ENCODE measurements at places on chromosomes 13 and 19.

GRCh38 chr19:3507371-3508120 is 1.4 kb downstream of the FZR1 start:
- no peak for DNase-seq

GRCh38 chr19:12899891-12900518 is 9.0 kb downstream of the GCDH start:
- DNase-seq = no peak

GRCh38 chr19:50818859-50819472 is 4.6 kb downstream of the KLK1 start:
- no peak for DNase-seq

- no peak for DNase-seq
Measured at GRCh38 chr13:108376308-108376707, 106.8 kb downstream of the TNFSF13B start.

DNA sequence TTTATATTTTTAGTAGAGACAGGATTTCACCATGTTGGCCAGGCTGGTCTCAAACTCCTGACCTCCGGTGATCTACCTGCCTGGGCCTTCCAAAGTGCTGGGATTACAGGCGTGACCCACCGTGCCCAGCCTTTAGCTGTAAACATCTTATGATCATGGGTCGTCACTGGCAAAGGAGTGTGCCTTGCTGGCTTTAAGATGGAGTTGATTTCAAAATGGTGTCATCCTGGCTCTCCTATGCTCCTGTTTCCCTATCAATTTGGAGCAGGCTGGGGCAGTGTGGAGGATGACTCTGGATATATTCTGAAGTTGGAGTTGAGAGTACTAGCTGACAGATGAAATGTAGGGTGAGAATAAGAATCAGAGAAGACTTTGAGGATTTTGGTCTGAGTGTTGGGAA is 18.4 kb upstream of the ATP8A2 start:
- DNase-seq = no peak

- DNase-seq = no peak
Measured at GRCh38 chr13:113077566-113077952, 28.0 kb upstream of the F7 start.

- no peak for DNase-seq
Measured at GRCh38 chr19:14361824-14362223, 19.4 kb upstream of the ADGRE5 start.

DNA sequence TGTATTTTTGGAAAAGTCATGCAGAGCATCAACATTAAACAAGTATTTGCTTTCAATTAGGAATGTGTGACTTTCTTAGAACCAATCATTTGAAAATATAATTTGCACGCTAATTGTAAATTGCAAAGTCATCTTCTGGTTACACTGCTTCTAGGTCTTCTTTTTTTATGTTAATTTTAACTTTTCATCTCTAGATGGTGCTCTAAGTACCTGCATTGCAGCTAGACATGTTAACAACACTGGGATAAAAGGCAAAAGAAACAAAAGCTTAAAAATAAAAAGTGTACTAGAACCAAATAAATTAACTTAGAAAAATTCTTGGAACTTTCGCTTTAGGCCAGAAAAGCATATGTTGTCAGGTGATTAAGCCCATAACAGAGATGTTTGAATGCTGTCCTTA is 2758.2 kb downstream of the PCDH9 start:
- no peak for DNase-seq

- no peak for DNase-seq
Measured at GRCh38 chr13:48184260-48184659, 48.7 kb upstream of the ITM2B start.

DNA sequence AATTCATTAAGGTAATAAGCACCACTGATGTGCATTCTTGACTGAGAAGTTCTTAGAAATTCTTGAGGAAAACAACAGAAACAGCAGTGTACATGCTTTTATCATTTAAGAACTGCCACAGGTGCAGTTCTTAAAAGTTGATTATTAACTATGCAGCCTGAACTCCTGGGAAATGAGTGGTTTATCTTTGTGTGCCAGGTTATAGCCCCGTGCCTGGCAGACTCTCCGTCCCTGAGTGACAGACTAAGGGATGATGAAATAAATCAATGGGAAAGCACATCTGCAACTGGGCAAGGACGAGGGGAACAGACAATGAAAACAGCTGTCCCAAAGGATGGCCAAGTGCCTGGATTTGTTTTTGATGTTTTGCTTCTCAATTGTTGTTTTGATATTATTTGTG is 84.4 kb upstream of the SPATA13 start:
- no peak for DNase-seq

GRCh38 chr13:91557328-91558090 is 159.1 kb downstream of the GPC5 start:
- no peak for DNase-seq

- DNase-seq = no peak
Measured at GRCh38 chr19:41705393-41706174, 2.8 kb upstream of the CEACAM5 start.

- DNase-seq = no peak
Measured at GRCh38 chr19:45175515-45176345, 2.3 kb downstream of the TRAPPC6A start.

DNA sequence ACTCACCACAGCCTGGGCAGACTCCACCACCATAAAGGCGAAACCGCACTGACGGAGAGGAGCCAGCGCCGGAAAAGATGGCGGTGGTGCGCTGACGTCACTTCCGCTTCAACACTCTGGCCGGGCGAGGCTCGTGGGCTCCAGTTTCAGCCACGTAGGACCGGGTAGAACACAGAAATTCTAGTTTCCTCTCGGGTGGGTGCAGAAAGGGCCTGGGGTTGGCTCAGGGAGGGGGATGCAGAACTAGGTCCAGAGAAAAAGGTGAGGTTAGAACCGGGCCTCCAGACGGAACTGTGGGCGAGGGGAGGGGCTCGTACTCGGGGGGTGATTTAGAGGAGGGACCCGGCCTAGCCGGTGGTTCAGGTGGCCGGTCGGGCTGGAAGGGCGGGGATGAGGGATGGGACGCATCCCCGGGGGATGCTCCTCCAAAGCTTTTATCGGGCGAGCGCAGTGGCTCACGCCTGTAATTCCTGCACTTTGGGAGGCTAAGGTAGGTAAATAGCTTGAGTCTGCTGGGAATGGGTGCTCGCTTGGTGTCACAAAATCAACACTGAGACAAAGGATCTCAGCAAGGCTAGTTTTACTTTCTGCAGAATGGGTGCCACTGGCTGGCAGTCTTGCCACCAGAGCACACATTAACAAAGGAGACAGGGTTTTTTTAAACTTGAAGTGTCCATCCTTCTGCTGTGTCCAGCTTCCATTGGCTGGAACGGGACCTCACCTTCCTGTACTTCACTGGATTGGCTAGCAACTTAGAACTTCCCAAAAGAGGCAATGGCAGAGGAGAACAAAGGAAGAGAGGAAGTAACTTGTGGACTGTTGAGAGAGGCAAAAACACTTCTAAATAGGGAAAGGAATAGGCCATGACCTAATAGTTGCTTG is at the start of gene ZNF561:
TSS of gene ZNF561 (minus strand) at position 77 of the 882 bp plus-strand sequence. CDS start 1,776 bp downstream, outside the sequence.
- DNase-seq = peak; percentile 67

DNA sequence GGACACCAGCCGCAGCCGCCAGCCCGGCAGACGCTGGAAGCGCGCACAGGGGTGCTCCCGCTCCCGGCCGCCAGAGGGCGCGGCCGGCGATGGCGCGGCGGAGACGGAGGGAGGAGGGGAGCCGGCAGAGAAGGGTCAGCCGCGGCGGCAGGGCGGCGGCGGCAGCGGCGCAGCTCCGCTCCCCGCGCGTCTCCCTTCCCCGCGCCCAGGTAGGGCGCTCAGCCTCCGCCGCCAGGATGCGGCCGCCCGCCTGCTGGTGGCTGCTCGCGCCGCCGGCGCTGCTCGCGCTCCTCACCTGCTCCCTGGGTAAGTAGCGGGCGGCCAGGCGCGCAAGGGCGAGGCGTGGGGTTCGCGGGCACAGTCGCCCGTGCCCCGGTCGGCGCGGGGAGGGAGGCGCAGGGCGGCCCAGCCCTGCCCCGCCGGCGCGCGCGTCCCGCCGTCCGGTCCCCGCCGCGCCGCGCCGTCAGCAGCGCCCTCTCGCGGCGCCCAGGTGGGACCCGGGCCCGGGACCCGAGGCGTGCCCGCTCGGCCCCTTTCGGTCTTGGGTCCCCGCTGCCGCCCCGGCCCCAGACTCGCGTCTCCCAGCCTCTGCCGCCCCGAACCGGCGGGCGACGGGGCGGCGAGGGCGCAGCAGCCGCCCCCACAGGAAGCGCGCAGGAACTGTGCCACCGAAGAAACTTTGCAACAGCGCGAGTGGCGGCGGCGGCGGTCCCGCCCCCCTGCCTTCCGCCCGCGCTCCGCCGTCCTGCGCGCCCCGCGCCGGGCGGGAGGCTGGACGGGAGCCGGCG is at the start of gene B3GLCT:
TSS of gene B3GLCT (plus strand) at position 127 of the 788 bp plus-strand sequence. CDS start at position 237, 110 bp downstream.
- DNase-seq = peak; percentile 58

DNA sequence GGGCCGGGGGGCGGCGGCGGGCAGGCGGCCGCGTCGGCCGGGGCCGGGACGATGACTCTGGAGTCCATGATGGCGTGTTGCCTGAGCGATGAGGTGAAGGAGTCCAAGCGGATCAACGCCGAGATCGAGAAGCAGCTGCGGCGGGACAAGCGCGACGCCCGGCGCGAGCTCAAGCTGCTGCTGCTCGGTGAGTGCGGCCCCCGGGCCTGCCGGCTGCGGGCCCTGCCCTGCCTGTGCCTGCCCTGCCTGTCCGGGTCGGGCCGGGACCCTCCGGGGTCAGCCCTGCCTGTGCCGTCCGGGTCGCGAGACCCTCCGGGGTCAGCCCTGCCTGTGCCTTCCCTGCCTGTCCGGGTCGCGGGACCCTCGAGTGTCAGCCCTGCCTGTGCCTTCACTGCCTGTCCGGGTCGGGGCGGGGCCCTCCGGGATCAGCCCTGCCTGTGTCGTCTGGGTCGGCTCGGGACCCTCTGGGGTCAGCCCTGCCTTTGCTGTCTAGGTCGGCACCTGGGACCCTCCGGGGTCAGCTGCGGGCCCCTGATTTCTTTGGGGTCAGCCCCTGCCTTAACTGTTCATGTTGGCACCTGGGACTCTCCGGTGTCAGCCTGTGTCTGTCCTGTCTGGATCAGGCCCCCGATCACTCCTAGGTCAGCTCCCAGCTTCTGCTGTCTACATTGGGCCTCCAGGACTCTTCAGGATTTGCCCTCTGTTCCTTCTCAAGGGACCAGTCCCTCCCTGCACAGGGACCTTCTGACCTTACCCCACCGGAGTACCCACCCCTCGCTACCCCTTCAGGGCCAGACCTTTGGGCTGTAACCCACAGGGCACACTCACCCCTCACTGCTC is 659 bp downstream of the GNA11 start:
- DNase-seq = no peak

- DNase-seq = no peak
Measured at GRCh38 chr13:34897220-34897619, 44.9 kb upstream of the NBEA start.

DNA sequence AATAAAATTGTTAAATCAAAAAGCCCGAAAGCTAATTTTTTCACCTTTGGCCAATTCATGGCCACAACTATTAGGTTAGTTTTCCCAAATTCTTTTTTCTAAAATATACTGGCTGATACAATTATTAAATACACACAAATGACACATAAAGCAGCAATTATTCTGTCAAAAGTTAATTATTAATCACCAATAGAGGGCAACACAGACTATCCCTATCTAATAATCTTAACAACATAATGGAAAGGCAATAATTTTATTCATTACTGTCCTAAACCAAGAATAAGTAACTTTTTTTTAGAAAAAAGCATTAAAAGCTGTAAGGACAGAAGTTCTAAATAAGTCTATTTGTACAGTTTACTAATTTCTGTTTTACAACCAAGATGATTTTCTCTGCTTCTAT is 51.7 kb downstream of the KATNAL1 start:
- DNase-seq = no peak

GRCh38 chr19:46515879-46516350 is 20.2 kb upstream of the PNMA8B start:
- DNase-seq = no peak

DNA sequence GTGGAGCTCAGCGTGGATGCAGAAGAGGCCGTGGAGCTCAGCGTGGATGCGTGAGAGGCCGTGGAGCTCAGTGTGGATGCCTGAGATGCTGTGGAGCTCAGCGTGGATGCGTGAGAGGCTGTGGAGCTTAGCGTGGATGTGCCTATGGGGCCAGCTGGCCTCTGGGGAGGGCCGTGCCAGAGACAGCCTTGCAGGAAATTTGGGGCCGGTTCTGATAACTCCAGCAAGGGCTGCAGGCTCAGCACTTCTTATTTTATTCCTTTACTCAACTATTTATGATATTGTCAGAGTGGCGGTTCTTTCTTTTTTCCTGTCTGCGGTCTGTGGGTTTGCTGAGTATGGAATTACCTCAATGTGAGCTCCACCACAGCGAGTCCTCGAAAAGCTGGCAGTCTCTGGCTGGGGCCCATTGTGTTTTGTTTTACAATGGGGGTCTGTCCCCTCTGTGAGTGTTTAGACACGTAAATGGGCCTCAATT is 17.8 kb upstream of the TMEM255B start:
- DNase-seq = no peak

- no peak for DNase-seq
Measured at GRCh38 chr13:91072486-91072885, 275.0 kb upstream of the MIR17HG start.

DNA sequence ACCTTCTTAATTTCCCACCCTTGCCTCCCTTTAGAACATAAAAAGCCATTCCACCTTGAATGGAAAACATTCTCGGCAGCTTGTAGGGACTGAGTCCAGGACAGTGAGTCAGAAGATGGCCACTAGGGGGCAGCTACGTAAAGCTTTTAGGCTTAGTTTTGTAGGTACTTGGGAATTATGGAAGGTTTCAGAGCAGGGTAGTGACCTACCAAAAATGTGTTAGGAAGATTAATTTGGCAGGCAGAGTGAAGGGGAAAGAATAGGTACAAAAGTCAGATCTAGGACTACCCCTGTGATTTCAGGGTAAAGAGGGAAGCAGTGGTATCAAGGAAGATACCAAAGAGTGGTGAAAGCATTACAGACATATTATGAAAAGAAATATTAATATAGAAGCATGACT is 198.4 kb downstream of the NDFIP2 start:
- no peak for DNase-seq
